ENCODE measurements at places on chromosomes 6 and 20.

GRCh38 chr20:51661609-51662178 lies 106.5 kb downstream of the ATP9A start:
- peak; percentile 42 for DNase-seq

DNA sequence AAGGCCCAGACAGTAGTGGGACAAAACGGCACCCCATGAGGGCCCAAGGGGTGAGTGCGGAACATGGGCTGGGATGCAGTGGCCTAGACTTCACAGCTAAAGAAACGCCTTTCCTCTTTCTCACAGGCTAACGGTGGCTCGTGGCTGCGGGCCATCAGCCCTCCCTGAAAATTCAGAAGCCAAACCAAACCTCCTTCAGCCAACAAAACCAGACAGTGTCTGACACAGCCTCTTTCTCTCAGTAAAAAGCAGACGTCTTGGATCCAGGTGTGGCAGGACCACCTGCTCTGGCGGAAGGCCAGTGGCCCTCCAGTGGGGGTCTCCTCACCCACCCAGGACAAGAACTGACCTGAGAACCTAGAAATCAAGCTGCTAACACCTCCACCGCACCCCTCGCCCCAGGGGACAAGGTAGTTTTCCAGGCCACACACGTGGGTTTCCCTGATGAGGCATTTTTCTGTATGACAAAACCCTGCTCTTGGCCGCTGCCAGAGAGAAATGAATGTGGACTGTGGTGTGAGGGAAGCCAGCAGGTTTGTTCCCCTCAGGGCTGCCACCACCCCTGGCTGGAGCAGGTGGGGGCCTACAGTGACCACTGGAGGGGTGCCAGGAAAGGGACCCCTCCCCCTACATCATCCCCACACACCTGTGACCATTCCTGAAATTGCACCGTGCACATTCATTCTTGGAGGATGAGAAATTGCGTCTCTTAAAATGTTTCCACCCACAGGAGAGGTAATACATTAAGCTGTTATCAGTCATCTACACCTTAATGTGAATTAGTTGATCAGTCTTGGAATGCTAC lies 76.8 kb upstream of the PIM1 start:
- DNase-seq = no peak

GRCh38 chr6:118786596-118787453 lies 107.1 kb upstream of the ASF1A start:
- no peak for DNase-seq

DNA sequence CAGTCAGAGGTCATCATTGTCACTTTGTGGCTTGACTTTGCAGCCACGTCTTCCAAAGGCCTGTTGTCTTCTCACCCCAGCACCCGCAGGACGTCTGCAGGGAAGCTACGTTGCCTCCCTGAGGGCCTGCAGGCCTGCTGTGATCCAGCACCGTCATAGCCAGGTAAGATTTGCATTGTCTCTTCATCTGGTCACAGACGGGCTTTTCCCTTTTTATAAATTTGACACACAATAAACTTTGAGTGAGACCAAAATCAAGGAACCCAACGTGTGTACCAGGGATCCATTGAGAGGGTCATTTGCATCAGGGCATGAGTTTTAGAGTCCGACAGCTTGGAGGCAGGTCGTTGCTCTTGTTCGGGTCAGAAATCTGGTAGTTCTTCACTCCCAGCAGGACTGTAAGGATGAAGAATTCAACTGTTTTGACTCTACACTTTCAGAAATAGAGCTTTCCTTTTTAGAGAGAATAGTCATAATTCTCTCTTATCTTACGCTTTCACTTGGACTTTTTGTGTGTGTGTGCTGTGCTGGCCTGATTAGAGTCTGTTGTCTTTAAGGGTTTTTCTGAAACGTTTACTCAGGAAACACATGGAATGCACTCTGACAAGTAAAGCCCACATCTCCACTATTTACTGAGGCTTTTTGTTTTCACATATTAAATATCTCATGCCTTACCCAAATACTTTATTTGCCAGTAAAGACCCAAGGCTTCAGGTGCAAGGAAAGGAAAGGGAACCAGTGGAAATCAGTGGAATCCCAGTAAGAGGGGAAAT lies 177.2 kb upstream of the TAB2 start:
- no peak for DNase-seq

- DNase-seq = no peak
Observed at GRCh38 chr6:169808608-169808967, 57.2 kb downstream of the ERMARD start.

- peak; percentile 11 for DNase-seq
Observed at GRCh38 chr6:141552463-141552862, 580.3 kb upstream of the GJE1 start.

DNA sequence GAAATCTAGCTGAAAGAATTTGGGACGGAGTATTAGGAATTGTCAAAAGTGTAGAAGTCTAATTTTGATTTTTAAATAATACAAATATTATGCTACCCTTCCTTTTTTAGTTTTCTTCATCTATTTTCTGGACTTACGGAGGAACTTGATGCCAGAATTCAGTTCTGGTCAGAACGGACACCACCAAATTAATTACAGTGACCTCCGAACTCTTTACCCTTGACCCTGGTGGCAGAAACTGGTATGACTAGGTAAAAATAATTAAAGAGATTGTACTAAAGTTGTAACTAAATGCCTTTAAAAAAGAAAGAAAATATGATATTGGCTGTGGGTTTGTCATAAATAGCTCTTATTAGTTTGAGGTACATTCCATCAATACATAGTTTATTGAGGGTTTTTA lies 751.1 kb upstream of the MAP3K7 start:
- no peak for DNase-seq

DNA sequence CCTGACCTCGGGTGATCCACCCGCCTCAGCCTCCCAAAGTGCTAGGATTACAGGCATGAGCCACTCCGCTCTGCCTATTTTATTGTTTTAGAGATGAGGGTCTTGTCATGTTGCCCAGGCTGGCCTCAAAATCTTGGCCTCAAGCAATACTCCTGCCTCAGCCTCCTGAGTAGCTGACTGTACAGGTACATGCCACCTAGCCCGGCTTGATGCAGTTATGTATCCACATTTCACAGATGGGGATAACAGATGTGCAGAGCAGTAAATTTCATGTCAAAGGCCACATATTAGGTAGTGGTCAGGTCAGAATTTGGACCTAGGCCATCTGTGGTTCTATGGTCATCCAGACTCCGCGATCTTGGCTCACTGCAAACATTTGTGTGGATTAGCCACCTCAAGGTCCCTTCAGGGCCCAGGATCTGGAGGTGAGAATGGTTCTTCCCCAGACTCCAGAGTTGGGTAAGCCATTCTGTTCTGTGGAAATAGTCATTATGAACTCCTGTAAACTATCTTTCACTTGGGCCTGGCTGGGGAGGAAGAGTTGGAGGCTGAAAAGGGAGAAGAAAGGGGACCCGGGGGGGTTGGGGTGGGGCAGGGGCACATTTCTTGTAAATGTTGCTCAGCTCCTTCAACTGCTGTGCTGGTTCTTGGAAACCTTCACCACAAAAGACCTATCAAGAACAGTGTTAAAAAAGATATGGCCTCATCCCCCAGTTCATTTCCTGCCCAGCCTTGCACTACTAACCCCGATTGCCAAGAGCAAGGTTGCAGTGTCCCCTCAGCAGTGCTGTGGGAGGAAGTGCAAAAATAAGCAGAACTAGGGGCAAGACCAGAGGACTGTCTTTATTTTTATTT lies 13.0 kb downstream of the PIM1 start:
- DNase-seq = no peak

DNA sequence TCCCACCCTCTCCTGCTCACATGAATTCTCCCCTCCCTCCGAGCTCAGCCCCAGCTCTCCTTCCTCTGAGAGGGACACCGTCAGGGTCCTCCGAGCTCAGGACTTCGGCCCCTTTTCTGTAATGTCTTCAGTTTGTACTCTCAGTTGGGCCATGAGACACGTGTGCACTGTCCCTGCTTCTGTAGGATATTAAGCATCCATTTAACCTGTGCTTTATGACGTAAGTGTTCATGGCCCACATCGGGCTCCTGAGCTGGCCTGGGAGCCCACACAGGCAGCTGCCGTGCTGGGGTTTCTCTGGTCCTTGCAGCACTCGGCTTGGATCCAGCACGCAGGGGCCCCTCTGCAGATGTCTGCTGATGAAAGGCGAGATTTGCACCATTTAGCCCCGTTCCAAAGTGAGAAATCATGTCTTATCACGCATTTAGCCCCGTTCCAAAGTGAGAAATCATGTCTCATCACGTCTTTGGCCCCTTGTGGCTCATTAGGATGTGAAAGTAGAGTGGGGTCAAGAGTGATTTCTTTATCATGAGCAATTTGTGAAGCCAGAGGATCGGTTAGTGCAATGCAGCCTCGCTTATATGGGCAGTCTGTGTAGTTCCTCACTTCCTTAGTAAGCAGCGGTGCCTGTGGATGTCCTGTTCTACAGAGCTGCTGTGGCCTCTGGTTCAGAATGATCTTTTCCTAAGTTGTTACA lies 25.3 kb downstream of the DUSP22 start:
- DNase-seq = no peak

DNA sequence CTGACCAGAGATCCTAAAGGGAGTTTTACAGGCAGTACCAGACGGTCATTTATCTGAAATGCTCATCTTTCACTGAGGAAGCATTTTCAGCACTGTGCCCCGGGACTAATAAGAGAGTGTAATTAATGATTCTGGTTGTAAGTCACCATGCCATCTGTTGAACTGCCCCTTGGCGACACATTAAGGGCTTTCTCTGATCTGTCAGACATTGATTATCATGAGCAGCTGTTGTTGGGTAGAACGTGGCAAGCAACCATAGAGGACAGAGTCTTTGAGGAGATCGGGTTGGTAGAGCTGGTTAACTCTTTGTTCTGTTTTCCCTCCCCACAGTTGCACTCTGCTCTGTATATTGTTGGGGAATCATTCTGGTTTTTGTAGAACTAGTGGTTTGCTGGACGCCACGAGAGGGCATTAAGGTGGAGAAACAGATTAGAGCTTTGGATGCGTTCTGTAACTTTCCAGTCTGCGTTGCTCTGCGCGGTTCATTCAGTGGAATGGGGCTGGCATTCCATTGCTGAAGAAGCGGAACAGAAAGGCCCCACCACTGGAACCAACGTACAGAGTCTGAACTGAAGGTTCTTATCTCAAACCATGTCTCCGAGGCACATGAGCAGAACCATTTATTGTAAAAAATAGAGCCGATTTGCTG lies 34.3 kb downstream of the RPRD1B start:
- DNase-seq = no peak

- DNase-seq = no peak
Observed at GRCh38 chr6:105501246-105501645, 98.4 kb upstream of the PREP start.

DNA sequence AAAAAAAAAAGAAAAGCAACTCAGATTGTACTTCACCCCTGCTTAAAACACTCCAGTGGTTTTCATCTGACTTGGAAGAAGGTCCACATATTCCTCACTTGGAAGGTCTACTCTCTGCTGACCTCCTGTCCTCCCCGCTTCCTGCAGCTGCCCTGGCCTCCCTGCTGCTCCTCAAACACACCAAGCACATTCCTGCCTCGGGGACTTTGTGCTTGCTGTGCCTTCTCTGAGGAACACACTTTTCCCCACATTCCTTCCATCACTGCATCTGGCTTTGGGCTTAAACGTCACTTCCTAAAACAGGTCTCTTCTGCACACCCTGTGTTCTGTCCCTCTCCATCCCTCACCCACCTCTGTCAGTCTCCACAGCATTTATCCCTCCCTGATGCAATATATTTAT lies 4.9 kb upstream of the PDYN start:
- no peak for DNase-seq

DNA sequence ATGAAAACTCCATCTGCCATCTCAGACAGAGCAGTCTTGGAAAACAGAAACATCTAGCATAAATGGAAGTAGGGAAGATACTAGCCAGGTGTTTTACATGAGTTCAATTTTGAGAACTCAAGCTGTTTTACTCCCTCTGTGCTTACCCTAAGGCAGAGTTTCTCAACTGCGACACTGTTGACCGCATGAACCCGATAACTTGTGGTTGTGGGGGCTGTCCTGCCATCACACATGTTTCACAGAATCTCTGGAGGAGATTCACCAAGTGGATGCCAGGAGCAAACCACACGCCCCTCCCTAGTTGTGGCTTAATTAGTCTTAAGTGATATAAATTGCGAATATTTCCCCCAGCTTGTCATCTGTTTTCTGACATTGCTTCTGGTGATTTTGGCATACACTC lies 2.3 kb upstream of the SERPINB6 start:
- DNase-seq = no peak

DNA sequence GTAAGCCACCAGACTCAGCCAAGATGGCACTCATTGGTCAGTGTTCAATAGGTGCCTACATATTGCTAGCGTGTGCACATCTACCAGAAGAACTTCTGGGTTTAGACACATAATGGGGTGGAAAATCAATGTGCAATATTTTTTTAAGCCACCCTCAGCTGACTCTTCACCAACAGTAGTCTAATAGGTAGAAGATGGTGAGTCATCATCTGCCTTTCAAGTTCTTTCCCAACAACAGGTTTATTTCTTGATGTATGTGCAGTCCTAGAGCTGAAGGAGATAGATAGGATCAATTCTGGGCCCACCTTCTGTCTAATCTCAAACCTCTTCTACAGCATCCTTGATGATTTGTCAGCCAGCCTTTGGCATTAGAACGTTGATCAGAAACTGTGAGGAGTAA lies 41.3 kb downstream of the IRAK1BP1 start:
- no peak for DNase-seq

DNA sequence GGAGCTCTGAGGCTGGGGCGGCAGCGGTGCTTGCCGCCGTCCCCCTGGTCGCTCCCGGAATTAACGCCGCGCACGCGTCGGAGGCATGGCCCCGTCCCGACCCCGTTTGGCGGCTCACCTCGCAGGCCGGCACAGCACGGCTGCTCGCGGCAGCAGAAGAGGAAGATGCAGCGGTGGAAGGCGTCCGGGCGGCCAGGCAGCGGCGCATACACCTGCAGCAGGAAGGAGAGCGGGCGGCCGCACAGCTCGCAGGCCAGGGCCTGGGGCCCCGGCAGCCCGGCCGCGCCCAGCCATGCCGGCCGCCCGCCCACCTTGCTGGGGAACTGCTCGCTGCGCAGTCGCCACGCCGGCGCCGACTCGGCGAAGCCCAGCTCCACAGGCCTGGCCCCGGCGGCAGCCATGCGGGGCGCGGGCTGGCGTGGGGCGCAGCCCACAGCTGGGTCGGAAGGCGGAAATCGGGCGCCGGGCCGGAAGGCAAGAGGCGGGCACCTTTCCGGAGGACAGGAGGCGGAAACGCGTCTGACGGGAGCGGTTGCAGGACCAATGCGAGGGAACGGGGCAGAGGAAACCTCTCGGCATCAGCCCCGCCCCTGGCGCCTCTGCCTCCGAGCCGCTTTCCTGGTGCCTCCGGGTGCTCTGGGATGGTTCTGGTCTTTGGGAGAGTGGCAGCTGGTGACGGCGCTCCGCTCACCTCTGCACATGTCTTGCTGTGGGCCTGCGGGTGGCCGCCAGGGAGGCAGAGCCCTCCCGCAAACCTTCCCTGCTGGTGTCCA lies at the start of gene PDCD2:
Gene PDCD2 (minus strand): TSS at position 457 of the 773 bp plus-strand sequence. CDS start 56 bp downstream, at position 401.
- DNase-seq = peak; percentile 96

- DNase-seq = no peak
Observed at GRCh38 chr6:163389354-163389753, 25.2 kb upstream of the QKI start.

GRCh38 chr6:3490625-3490980 lies 33.8 kb upstream of the SLC22A23 start:
- no peak for DNase-seq

- DNase-seq = no peak
Observed at GRCh38 chr20:24987244-24987643, 5.3 kb downstream of the APMAP start.

Measured in AG08396 (cell line).